Left ventricle myocardium superior (tissue), 1 donor: ENCODE measurements at places on chromosomes 12 and 14. TPM values are rescaled to one million over a fixed set of nuclear protein-coding genes. Genes with fewer than 3 reads are reported as not detected.

GZMB gene
- 0.40 TPM for total RNA-seq

HOMEZ gene
- 7.9 TPM for total RNA-seq

CMAS gene
- total RNA-seq: 36.7 TPM

FAM222A gene
- total RNA-seq: 25.7 TPM

SMCO3 gene
- 0.20 TPM for total RNA-seq

TAS2R50 gene
- 0.25 TPM for total RNA-seq

INSM2 gene
- not detected for total RNA-seq

NOS1 gene
- 0.15 TPM for total RNA-seq

FZD10 gene
- total RNA-seq: 0.07 TPM

SDS gene
- total RNA-seq: not detected

TAS2R43 gene
- not detected for total RNA-seq

CCDC198 gene
- total RNA-seq: not detected

GLTP gene
- 19.8 TPM for total RNA-seq

NR1H4 gene
- not detected for total RNA-seq

SLCO1B1 gene
- total RNA-seq: not detected

PLEKHG7 gene
- not detected for total RNA-seq

SERPINA1 gene
- 7.7 TPM for total RNA-seq

TRAF3 gene
- 11.6 TPM for total RNA-seq

KIF21A gene
- total RNA-seq: 55.3 TPM

MLF2 gene
- 158 TPM for total RNA-seq

ZFHX2 gene
- total RNA-seq: 1.0 TPM

C14orf180 gene
- 53.8 TPM for total RNA-seq

SIX1 gene
- total RNA-seq: not detected

TTC9 gene
- total RNA-seq: 0.67 TPM
